ENCODE measurements at places on chromosomes 7 and 10. TPM values are rescaled to one million over a fixed set of nuclear protein-coding genes. Genes with fewer than 3 reads are reported as not detected.

DNA sequence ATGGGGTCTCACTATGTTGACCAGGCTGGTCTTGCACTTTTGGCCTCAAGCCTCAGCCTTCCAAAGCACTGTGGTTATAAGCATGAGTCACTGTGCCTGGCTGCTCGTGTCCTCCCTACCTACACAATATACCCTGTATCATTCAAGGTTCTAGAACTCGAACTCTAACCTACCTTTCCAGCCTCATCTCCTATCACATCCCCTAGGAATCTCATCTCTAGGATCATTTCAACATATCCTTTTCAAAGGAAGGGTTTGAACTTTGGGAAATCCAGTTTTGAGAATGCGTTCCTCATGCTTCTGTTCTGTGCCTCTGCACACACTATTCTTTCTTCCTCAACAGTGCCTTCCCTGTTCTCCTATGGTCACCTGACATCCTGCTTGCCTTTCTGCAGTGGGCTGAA lies 87.8 kb upstream of the RHEB start:
- no peak for DNase-seq
- H3K4me1 ChIP-seq, result no peaks in the 10 kb centered on the region
- no peak overlapping the region for H3K4me3 ChIP-seq
- H3K36me3 ChIP-seq, result no peaks in the 10 kb centered on the region

DNA sequence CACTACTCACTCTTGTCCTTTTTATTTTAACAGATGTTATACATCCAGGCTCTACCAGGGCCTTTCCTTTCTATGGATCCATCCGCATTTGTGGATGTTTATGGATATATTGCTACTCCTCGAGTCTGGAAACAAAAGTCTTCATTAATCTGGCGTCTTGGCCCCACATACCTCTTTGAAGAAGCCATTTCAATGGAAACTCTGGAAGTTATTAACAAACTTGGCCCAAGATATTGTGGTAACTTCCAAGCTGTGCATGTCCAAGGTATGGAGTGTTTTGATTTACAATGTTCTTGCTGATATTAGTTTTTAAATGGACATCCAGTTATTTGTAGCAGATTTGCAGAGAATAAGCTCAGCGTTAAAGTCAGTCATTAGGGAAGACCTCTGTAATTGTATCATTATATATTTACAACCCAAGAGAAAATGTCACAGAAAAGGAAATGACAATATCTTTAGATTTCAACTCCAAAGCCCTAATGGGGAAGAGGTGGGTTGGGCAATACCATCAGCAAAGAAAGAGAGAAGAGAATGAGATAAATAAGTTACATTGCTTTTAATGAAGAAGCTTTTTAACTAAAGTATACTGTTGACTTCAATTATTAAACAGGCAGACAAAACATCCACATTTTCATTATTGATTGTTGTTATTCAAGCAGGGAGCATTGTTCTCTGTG lies 102.1 kb downstream of the WDFY4 start:
- DNase-seq, result no peak
- peaks cover 15% of the 10 kb centered on the region for H3K4me1 ChIP-seq
- no peaks in the 10 kb centered on the region for H3K27me3 ChIP-seq
- no peak overlapping the region for H3K27ac ChIP-seq

GRCh38 chr7:18289788-18290187 lies 205.8 kb upstream of the HDAC9 start:
- H3K4me1 ChIP-seq, result no peaks in the 10 kb centered on the region
- DNase-seq, result no peak
- H3K36me3 ChIP-seq, result no peaks in the 10 kb centered on the region
- H3K27ac ChIP-seq, result no peak overlapping the region
- no peak overlapping the region for H3K4me3 ChIP-seq
- no peaks in the 10 kb centered on the region for H3K27me3 ChIP-seq

DNA sequence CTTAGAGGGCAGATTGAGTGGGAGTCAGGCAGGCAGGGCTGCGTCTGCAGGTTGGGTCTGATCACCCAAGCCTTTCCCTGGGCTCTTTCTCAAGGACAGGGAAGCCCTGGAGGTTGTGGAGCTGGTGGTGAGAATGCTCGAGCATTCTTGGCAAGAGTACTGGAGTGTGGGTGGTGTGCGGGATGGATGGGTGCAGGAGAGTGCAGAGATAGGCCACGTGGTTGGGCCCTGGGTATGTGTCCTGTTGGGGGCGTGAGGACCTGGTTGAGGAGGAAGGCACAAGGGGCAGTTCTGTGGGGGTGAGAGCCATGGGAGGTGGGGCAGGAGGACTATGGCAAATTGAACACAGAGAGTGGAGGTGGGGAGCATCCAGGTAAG lies 135.9 kb downstream of the PTPN20 start:
- H3K27ac ChIP-seq, result no peak overlapping the region
- H3K27me3 ChIP-seq, result no peaks in the 10 kb centered on the region
- H3K4me1 ChIP-seq, result peaks cover 37% of the 10 kb centered on the region
- no peaks in the 10 kb centered on the region for H3K36me3 ChIP-seq
- H3K4me3 ChIP-seq, result no peak overlapping the region

- no peaks in the 10 kb centered on the region for H3K27me3 ChIP-seq
- H3K4me3 ChIP-seq, result no peak overlapping the region
- no peak for DNase-seq
- H3K4me1 ChIP-seq, result peaks cover under 1% of the 10 kb centered on the region
- no peak overlapping the region for H3K27ac ChIP-seq
Observed at GRCh38 chr7:155792315-155792960, 19.8 kb downstream of the SHH start.

The ORAI2 gene
- 37.6 TPM for total RNA-seq

DNA sequence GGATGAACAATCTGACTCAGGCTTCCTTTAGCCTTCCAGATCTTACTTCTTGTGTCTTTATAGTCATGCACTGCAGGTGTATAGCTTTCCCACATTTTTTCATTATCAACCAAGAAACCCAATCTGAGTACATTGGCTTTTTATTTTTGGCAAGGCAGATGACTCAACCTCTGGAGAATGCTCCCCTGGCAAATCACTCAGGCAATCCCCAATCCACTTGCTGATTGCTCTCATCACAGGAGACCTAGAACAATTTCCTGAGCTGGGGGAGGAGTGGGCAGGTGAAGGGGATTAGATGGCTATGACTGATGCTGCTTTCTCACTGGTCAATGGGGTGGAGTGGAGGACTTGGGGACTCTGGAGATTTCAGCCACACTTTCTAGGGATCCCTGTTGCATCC lies 134.4 kb downstream of the SLC16A9 start:
- H3K27ac ChIP-seq, result no peak overlapping the region
- H3K36me3 ChIP-seq, result no peaks in the 10 kb centered on the region
- DNase-seq, result no peak
- H3K27me3 ChIP-seq, result no peaks in the 10 kb centered on the region
- no peak overlapping the region for H3K4me3 ChIP-seq

DNA sequence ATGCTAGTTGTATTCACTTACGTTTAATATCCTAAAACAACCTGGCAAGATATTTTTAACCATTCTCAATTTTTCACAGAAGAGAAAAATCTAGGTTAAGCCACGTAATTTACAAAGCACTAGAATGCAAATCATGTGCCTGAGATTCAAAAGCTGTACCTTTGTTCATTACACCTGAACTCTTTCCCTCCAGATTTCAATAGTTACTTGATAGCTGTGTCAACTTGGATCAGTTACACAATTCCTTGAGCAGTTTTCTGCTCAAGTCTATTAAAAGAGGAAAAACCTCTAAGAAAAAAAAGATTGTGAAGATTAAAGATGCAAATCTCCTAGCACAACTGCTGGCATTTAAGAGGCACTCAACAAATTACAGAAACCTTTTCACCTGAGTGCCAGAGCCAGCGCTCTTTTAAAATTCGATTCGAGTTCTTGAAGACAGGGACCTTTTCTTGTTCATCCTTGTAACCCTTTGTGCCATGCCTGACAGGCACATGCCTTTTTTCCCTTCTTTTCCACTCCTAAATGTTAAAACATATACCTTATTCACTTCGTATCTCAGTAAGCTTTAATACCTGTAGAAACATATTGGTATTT lies 886 bp downstream of the NSUN6 start:
- no peak for DNase-seq
- H3K4me1 ChIP-seq, result peaks cover 14% of the 10 kb centered on the region
- no peaks in the 10 kb centered on the region for H3K27me3 ChIP-seq
- no peak overlapping the region for H3K27ac ChIP-seq

DNA sequence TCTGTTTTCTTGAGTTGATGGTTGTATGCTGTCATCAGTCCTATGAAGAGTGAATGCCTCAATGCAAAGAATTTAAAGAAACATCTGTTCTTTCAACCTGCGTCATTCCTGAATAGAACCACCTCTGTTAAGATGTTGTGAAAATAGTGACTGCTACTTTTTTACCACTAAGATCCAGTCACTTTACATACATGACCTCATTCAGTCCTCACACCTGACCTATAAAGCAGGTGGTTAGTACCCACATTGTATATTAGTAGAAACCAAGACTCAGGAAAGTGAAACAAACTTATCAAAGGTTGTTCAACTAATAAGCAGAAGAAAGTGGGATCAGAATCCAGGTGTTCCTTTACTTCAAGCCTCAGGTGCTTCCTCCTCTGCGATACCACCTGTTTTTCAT lies 64.8 kb downstream of the ITGB8 start:
- H3K4me1 ChIP-seq, result peaks cover 4% of the 10 kb centered on the region
- H3K36me3 ChIP-seq, result no peaks in the 10 kb centered on the region
- DNase-seq, result no peak
